ENCODE measurements at places on chromosomes 6 and 20. TPM values are rescaled to one million over a fixed set of nuclear protein-coding genes. Genes with fewer than 3 reads are reported as not detected.

Gene SAMD5
- 25.5 TPM for polyA plus RNA-seq

DNA sequence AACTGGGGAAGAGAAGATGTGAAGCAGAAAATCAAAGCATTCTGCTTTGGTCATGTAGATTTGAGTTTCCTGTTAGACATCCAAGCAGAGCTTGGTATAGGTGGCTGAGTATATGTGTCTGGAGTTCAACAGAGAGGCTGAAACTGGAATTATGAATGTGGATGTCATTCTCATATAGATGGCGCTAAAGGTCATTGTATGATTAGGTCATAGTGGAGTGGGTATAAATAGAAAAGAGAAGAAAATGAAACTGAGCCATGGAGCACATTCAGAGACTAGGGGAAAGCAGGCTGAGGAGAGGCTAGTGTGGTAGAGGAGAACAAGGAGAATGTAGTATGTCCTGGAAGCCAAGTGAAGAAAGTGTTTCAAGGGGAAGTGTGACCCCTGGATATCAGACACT, 295.6 kb upstream of the PLN start:
- DNase-seq: no peak

Gene OXT
- not detected for polyA plus RNA-seq

Gene RBPJL
- polyA plus RNA-seq: not detected

DNA sequence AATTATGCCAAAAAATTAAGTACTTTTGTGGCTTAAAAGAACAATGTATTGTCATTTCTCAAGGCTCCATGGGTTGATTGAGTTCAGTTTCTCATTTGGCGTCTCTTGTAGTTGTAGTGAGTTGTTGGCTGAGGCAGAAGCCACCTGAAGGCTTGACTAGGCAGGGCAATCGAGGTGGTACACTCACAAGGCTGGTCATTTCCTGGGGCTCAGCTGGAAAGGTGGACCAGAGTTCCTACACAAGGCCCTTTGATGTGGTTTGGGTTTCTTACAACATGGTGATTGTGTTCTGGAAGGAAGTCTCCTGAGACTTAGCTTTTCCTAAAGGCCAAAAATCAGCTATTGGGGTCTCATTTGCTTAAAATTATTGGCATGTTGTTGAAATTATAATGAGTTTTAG, 22.6 kb downstream of the MAS1 start:
- DNase-seq: no peak

- DNase-seq: no peak
These were observed 593.4 kb downstream of the QKI start for GRCh38 chr6:164007881-164008280.

DNA sequence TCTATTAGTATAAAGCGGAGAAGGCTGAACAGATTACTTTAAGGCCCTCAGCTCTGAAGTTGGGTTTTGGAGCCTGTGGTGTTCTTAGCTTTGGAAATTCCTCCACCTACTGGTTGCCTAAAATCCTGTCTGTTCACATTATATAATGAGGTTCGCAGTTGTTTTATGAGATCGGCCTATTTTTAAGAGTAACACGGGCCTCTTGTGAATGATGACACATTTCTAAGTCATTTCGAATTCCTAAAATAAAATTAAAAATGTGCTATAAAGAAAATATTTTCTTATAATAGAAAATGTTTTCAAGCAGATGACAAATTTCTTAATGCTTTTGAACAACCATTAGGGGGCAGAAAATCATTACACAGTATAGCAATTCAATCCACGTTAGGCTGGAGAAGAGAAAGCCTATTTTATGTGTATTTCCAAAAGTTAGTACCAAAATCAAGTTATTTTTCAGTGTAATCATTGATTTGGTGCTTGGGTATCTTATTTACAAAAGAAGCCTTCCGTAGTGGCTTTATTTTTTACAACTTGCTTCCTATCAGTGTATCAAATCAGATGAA, 15.8 kb upstream of the FAM8A1 start:
- no peak for DNase-seq

Data from left lung (tissue), 14 donors.